ENCODE measurements at places on chromosomes 13 and 19. TPM values are rescaled to one million over a fixed set of nuclear protein-coding genes. Genes with fewer than 3 reads are reported as not detected.

The CLDND2 gene
- total RNA-seq: 4.4 TPM

The ZNF540 gene
- 18.1 TPM for total RNA-seq

GRCh38 chr13:41985788-41986508, 25.0 kb upstream of the VWA8 start:
- DNase-seq: no peak

DNA sequence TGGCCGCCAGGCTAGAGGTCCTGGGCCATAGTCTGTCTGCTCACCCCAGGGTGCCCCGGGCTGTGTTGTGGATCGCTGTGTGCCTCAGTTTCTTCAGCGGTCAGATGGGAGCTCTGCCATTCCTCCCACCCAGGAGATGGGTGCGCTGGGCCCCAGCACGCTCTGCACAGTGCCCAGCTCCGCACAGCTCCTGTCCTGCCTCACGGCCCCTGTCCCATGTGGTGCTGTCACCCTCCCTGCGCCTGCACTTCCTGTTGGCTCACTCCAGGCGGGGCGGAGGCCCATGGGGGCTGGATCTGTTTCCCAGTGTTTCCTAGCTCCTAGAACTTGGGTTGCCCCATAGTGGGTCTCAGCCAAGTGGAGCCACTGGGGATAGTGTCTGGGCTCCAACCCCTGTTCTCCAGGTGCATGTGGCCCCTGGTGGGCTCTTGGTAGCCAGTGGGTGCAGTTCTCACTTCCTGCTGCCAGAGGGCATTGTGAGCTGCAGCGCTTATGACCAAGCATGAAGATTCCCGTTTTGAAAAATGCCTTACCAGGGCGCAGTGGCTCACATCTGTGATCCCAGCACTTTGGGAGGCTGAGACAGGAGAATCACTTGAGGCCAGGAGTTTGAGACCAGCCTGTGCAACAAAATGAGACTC, 69.8 kb downstream of the KDM4B start:
- no peak for DNase-seq

GRCh38 chr13:39250440-39250839, 212.2 kb downstream of the NHLRC3 start:
- no peak for DNase-seq

- no peak for DNase-seq
These were observed 35.8 kb upstream of the MEDAG start for GRCh38 chr13:30870049-30870884.

DNA sequence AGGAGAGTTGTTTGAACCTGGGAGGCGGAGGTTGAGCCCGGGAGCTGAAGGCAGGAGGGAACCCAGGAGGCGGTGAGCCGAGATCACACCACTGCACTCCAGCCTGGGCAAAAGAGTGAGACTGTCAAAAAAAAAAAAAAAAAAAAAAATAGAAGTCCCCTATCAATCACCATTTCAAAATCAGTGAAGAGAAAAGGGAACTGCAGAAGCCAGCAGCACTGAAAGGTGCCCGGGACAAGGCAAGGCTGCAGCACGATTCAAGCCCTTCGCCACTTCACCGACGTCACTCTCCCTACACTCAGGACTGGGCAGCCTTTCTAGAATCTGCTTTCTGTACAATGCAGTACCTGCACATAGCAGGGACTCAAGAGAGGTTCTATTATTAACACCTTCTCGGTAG, 21.9 kb upstream of the USP12 start:
- DNase-seq: no peak

DNA sequence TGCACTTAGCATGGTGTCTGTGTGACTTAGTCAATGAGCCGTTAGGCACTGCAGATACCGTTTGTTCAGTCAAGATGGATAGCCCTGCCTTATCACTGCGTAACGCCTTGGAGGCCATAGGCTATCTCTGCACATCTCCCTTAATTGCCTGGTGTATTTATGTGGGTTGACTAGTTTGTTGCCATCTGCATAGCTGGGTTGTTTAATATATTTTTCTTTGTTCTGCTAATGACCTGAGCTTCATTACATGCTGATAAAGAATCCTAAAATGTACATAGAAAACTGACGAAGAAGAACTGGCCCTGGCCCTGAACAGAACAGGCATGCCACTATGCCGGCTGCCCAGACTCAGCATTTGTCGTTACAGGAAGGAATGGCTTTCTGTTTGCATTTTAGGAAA, 297.8 kb downstream of the SHISA2 start:
- DNase-seq: no peak

GRCh38 chr19:8113017-8113416, 36.4 kb downstream of the FBN3 start:
- DNase-seq: no peak

DNA sequence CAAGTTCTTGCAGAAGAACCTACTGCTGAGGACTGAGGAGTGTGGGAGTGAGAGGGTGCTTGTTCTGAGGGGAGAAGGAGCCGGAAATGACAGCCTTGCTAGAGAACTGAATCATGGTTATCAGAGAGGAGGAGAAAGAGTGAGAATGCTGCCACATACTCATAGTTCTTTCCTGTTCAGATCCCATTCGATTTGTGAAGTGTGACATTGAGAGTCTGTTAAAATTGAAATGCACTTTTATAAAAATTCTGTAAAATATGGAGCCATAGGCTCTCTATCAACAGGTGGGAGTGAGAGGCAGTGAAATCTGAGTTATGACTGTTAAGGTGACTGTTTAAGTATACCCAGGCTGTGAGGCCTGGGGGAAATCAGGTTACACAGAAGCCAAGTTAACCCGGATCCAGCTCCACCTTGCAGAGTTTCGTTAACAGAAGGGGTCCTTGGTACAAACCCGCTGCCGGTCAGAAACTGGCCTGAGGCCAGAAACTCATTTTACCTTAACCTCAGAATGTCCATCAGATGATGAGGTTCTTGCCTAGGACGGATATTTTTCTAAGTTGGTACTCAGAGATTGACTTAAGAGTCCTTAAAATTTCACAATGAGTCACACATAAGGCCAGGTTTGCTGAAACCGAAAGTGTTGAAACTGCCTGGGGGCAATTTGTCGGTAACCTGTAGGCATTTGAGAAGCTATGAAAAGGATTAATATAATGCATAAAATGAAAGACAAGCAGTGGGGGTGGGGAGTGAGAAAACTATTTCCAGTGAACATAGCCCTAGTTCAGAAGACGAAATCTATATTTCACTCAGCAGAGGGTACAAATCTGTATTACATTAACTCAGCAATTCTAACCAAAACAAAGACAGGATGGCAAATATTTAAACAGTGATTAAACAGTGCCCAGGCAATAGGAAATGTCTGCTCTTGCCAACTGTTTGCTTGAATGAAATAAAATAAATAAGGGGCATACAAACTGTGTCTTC, 350.5 kb downstream of the KCNRG start:
- DNase-seq: no peak

DNA sequence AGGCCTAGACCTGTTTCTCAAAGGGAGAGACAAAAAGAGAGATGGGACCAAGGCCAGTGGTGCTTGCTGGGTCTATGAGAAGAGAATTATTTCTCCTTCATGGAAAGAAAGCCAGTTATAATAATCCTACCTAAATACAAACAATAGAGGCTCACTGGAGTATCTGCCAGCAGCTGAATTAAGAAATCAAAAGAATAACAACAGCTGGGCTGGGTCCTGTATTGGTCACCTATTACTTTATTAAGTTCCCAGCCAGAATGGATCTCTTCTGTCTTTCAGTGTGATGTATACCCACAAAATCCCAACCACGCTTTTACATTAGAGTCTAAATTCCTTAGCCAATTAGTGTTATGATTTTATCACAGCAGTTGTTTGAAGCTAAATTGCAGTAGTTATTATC, 297.8 kb upstream of the DACH1 start:
- no peak for DNase-seq
